ENCODE measurements at places on chromosomes 5 and 9.

DNA sequence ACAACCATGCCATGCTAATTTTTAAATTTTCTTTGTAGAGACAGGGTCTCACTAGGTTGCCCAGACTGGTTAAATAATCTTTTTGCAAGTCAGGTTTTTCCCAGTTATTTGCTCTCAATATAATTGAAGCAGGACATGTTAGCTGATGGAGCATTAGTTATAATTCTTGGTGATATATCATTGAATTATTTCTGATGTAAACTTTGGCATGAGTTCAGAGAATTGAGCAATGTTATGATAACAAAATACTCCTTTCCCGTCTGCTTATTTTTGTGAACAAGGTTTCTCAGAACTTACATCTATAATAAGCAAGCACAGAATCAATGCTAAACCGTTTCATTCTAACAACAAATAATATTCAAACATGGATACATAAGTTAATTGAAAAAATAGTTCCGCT is 37.8 kb downstream of the BHMT start:
- DNase-seq = no peak

- no peak for DNase-seq
These were observed 62.2 kb downstream of the IPPK start for GRCh38 chr9:92607773-92608172.

DNA sequence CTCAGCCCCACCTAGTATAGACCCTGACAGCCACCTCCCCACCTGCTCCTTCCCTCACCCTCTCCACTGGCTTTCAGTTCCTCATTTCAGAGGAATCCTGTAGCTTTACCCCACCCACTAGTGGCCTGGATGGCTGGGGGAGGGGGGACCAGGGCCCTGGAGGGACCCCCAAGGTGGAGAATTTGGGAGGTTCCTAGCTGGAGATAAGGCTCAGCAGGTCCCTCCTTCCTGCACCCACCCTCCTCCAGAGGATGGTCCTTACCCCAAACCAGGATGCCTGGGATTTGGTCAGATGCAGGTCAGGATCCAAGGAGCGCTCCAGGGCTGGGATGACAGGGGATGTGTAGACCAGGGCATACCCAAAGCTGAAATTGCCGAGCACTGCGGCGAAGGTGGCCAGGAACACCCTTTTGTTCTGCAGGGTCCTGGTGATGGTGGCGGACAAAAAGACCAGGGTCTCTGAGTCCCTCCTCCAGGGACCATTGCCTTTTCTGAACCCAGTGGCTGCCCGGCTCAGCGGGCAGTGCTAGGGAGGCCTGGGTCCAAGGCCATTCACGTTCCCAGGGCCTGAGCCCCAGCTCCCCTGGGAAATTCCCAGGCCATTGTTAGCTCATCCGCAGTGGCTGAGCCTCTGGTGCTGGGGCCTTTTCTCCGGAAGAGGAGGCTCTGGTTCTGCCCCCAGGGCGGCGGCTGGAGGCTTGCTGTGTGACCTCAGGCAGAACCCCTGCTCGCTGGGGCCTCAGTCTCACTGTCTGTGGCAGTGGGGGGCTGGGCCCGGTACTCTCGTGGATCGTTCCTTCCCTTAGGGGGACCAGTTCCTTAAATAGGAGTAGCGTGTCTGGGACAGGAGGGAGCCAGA is 678 bp downstream of the SLC2A6 start:
- DNase-seq = no peak

GRCh38 chr9:76542360-76542759 is 83.4 kb downstream of the GCNT1 start:
- no peak for DNase-seq

- DNase-seq = no peak
These were observed 239.2 kb downstream of the PIK3R1 start for GRCh38 chr5:68454766-68455165.

GRCh38 chr5:137097203-137097602 is 401.9 kb downstream of the SPOCK1 start:
- DNase-seq = no peak

GRCh38 chr5:80250801-80251200 is 5.0 kb downstream of the SERINC5 start:
- no peak for DNase-seq

DNA sequence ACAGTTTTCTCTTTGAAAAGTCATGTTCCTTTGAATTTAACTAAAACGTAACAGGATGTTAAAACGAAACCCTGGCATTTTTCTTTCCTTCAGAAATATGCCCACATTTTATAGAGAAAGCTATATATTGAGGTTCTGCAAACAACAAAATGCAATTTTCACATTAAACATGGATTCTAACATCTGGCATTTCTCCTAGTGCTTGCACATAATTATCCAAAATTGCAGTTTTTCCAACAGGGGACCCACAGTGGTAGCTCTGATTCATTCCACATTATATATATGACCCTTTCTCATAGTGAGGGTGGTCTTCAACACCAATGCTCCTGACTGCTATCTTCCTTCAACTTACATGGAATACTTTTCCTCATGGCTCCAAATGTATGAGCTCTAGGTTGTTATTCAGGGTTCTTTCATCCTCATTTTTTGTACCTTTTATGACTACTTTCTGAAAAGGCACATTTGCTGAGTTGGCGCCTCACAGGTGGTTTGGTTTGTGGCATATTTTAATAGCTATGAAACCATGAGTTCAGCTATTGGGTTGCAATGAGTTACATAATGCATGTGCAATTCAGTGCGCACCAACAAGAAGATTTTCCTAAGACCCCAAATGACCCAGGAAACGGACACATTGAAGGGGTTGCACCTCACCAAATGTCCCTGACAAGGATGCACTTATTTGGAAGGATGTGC is 551.7 kb downstream of the RAB3C start:
- no peak for DNase-seq

DNA sequence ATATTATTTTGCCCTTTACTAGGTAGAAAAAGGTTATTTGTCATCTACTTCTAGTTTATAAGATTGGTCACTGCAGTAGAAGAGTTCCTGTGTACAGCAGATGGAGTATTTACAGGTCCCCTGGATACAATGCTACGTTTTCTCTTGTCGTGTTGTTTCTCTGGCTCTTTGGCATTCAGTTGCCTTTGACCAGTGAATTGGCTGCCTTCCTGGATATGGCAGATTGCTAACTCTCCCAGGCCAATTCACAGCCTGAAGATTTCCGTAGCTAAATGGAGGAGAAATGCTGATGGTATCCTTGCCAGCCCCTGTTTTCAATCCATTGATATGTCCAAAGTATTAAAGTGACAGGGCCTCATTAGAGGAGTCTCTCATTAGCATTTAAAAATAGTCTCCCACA is 32.5 kb upstream of the GNAQ start:
- DNase-seq = no peak

Data from stimulated activated CD8-positive, alpha-beta memory T cell treated with anti-CD3 and anti-CD28 coated beads, Interleukin-7, amount 100 ng/mL, for 1 hour (primary cell).